ENCODE measurements at places on chromosomes 5 and 9. TPM values are rescaled to one million over a fixed set of nuclear protein-coding genes. Genes with fewer than 3 reads are reported as not detected.

FAM169A gene
- total RNA-seq = 0.65 TPM

TNC gene
- 1,076 TPM for total RNA-seq

IFNK gene
- not detected for total RNA-seq

ZNF189 gene
- 18.7 TPM for total RNA-seq

CTNND2 gene
- total RNA-seq = 1.6 TPM

GIN1 gene
- total RNA-seq = 8.6 TPM

PCDHGA1 gene
- 0.81 TPM for total RNA-seq

PCDHA10 gene
- 0.60 TPM for total RNA-seq

CDH18 gene
- total RNA-seq = not detected

ZNF483 gene
- total RNA-seq = 6.9 TPM

SLC27A6 gene
- not detected for total RNA-seq

ANXA1 gene
- total RNA-seq = 533 TPM
